Natural killer cell treated with Interleukin-12 subunit alpha and Interleukin-12 subunit beta and Interleukin-15 and Interleukin-18, amount 100 ng/mL, for 72 hours (primary cell): ENCODE measurements at places on chromosomes 6 and 20. TPM values are rescaled to one million over a fixed set of nuclear protein-coding genes. Genes with fewer than 3 reads are reported as not detected.

DNA sequence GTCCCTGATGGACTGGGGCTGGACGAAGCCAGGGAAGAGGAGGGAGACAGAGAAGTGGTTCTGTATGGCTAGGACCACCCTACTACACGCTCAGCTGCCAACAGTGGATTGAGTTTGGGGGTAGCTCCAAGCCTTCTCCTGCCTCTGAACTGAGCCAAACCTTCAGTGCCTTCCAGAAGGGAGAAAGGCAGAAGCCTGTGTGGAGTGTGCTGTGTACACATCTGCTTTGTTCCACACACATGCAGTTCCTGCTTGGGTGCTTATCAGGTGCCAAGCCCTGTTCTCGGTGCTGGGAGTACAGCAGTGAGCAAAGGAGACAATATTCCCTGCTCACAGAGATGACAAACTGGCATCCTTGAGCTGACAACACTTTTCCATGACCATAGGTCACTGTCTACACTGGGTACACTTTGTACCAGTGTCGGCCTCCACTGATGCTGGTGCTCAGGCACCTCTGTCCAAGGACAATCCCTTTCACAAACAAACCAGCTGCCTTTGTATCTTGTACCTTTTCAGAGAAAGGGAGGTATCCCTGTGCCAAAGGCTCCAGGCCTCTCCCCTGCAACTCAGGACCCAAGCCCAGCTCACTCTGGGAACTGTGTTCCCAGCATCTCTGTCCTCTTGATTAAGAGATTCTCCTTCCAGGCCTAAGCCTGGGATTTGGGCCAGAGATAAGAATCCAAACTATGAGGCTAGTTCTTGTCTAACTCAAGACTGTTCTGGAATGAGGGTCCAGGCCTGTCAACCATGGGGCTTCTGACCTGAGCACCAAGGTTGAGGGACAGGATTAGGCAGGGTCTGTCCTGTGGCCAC is 11.3 kb upstream of the RBCK1 start:
- peaks cover 5% of the 10 kb centered on the region for H3K36me3 ChIP-seq
- H3K4me3 ChIP-seq = no peak overlapping the region
- no peak for DNase-seq

Gene TLDC2
- 0.39 TPM for total RNA-seq

Gene RHAG
- not detected for total RNA-seq

Gene C2
- total RNA-seq = not detected

DNA sequence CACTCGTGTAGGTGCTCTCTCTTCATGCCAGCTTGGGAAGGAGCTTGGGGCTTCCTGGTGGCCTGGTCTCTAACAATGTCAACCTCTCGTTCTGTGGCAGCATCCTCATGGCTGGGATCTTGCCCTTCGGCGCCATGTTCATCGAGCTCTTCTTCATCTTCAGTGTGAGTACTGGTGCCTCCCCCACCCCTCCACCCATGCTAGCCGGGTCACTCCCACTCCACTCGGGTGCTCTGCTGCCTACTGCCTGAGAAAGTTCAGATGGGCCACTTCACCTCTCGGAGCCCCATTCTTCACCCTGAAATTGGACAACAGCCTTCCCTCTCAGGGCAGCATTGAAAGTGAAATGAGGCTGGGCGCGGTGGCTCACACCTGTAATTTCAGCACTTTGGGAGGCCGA is 48.8 kb downstream of the TM9SF4 start:
- no peaks in the 10 kb centered on the region for H3K27me3 ChIP-seq
- H3K27ac ChIP-seq = no peak overlapping the region
- peaks cover 10% of the 10 kb centered on the region for H3K4me1 ChIP-seq

DNA sequence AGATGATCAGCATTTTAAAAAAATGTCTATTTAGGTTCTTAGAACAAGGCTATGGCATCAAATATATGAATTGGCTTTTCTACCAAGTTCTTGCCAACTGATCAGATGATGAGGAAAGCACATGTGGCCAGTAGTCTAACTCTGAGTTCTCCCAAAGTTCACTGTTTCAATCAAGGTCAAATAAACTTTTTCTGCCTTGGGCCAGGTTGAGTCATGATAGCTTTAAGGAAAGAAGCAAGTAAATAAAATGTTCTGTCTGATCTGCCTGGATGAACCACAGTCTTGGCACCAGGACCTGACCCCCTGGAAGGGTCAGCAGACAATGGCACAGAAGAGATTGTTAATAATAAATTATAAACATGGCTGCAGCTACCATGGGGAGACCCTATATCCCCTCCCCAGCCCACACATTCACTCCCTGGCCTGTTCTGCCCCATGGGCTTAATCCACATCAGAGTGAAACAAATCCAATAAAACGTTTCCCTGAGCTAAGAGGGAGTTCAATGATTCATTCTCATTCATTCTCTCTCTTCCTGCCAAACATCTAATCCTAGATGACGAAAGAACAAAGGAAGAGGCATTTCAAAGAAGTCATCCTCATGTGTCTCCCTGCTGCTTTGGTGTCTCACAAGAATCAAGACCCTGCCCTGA is 661.6 kb downstream of the DHX35 start:
- H3K4me1 ChIP-seq = no peaks in the 10 kb centered on the region
- H3K4me3 ChIP-seq = no peak overlapping the region
- no peaks in the 10 kb centered on the region for H3K27me3 ChIP-seq
- DNase-seq = no peak
- H3K36me3 ChIP-seq = no peaks in the 10 kb centered on the region

Gene TFAP2D
- not detected for total RNA-seq
